Stimulated activated CD8-positive, alpha-beta memory T cell treated with anti-CD3 and anti-CD28 coated beads, Interleukin-15, amount 100 ng/mL, for 4 hours (primary cell): ENCODE measurements at places on chromosomes 3 and 15.

- no peak for DNase-seq
Observed at GRCh38 chr3:139935866-139936817, 1.2 kb downstream of the CLSTN2 start.

GRCh38 chr3:40073310-40074007 is 236.0 kb upstream of the EIF1B start:
- no peak for DNase-seq

DNA sequence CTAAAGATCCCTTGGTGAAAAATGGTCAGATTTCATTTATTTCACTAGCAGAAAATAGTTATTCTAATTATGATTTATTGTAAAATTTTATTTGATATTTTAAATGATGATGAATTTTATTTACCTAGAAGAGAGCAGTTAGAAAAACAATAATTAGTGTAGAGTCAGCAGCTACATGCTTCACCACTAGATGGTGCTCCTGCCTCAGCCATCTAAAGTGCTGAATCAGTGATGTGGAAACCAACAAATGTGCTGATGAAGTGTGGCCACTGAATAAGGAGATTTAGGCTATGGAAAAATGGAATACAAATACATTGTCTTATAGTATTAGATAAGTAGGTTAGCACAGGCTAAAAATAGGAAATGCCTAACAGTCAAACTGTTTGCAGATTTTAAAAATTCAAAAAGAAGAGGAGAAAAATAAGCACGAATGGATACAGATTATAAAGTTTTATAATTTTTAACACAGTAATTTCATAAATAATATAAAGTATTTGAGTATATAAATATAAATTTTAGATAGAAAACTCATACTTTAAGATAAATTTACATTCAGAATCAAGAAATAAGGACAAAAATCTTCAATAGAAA is 109.8 kb downstream of the PPP2R3A start:
- DNase-seq = peak; percentile 39

GRCh38 chr15:44147636-44148035 is 47.4 kb downstream of the FRMD5 start:
- DNase-seq = no peak

GRCh38 chr3:69821133-69821532 is 81.9 kb downstream of the MITF start:
- no peak for DNase-seq
